ENCODE measurements at places on chromosomes 5 and 9. TPM values are rescaled to one million over a fixed set of nuclear protein-coding genes. Genes with fewer than 3 reads are reported as not detected.

DNA sequence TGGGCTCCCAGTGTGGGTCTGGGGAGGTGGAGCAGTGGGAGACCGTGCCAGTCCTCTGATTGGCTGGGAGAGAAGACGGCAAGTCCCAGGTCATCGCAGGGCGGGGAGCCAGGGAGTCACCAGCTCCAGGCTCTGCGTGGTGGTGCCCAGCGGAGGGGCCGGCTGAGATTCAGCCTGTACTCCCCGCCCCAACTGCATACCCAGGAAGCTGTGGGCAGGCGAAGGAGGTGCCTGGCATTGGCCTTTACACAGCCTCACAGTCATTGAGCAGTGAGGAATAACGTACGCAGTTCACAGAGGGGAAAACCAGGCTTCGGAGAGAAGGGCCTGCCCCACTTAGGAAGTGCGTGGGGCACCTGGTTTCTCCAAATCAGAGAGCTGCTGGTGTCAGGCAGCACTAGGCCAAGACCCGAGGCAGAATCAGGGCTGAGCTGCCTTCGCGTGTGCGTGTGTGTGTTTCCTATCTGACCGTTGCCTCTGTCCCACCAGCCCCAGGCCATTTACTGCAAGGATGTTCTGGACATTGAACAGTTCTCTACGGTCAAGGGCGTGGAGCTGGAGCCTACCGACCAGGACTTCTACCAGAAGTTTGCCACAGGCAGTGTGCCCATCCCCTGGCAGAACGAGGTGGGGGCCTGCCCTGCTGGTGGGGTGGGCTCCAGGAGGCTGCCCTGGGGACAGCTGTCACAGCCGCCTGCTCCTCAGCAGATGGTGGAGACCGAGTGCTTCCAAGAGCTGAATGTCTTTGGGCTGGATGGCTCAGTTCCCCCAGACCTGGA, 6.2 kb upstream of the PRR7 start:
- no peak for DNase-seq

- no peak for DNase-seq
Observed at GRCh38 chr5:104189909-104190308, 627.3 kb upstream of the NUDT12 start.

GRCh38 chr5:2166979-2167377, 284.3 kb upstream of the IRX4 start:
- no peak for DNase-seq

GRCh38 chr5:129359450-129359849, 100.6 kb upstream of the ADAMTS19 start:
- no peak for DNase-seq

GRCh38 chr5:133336969-133337410, 275.4 kb downstream of the FSTL4 start:
- no peak for DNase-seq

DNA sequence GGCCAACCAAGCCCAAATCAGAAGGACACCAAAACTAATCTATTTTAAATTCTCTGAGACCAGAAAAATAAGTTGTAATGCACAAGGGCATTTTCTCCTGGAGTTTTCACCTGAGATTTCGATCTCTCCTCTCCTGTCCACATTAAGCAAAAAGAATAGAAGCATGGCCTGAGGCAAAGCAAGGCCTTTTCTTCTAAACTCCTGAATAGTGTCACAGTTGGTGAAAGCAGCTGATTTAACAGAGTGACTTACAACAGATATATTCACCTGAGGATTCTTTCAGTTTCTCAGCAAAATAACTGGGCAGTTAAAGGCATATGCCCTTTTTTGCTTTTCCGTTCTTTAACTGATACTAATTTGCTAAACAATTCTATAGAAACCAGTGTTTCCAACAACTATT, 547.7 kb downstream of the EFNA5 start:
- DNase-seq, result no peak

DNA sequence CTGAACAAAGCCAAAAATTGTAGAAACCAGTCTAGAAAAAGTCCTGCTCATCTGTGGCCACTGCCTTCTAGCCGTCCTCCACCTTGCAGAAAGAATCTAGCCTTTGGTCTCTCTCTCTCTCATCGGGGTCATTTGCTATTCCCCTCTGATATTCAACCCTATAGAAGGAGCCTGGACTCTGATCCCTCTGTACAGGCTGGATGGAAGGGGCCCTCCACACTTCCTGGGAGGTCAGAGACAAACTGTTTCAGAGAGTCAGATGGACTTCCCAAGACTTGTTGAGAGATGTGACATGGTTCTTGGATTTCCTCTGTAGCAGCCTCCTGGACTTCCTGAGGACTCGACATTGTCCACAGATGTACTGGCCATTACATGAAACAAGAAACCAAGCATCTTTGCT, 85.0 kb upstream of the RUSC2 start:
- no peak for DNase-seq

DNA sequence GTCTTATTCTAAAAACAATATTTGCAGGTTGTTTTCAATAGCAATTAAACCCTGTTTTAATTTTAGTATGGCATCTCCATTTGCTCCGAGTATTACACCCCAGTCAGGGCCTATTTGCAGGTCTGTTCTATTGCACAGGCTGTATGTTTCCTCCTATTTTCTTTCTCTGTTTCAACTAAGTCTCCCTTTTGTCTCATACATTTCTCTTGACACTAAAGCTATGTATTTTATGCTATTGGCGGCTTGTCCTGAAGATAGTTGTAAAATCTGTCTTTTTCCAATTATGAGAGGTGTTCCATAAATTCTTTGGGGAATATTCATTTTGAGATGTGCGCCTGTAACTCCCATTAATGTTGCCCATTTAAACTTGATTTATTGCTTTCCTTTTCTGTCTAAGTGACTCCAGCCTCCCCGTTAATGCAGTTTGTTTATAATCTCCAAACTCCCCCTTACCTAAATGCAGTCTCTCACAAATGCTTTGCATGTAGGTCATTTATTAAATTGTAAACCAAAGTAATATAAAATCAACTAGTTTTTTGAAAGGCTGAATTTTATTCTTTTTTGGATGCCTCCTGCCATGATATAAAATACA, 262.4 kb downstream of the CDH12 start:
- no peak for DNase-seq

Gene POLE3
- total RNA-seq, result 59.2 TPM

Gene PCDHB5
- total RNA-seq, result not detected

Gene ARHGEF37
- total RNA-seq, result not detected

Gene SLC36A2
- total RNA-seq, result not detected
